Ecto neural progenitor cell (in vitro differentiated cells): ENCODE measurements at places on chromosomes 7 and 10.

DNA sequence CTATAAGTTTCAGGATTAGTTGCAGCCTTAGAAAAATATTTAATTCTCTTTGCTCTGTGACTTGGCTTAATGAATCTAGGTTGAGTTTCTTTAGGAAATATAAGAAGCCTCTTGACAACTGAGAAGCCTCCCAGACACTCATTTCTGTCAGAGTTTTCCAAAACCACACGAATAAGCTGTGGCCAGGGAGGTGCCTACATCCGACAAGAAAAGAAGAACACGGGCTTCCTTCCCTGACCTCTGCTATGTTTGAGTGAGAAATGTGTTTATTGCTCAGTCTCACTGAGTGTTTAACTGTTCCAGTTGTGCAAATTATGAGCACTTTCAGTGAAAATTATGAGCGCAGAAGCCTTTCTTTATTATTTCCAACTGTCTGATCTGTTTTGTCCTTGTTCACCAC lies 105.0 kb downstream of the TRIL start:
- no peak for DNase-seq

GRCh38 chr7:138943061-138943460 lies 38.1 kb downstream of the KIAA1549 start:
- no peak for DNase-seq

DNA sequence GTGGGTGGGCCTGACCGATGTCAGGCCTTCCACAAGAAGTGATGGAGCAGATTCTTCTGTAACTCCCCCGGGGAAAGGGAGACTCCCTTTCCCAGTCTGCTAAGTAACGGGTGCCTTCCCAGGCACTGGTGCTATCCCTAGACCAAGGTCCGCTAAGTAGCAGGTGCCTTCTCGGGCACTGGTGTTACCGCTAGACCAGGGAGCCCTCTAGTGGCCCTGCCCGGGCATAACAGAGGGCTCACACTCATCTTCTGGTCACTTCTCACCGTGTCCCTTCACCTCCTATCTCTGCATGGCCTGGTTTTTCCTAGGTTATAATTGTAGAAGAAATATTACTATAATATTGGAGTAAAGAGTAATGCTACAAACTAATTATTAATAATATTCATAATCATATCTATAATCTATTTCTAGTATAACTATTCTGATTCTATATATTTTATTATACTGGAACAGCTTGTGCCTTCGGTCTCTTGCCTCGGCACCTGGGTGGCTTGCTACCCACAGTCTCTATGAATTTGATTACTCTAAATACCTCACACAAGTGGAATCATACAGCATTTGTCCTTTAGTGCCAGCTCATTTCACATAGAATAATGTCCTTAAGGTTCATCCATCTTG lies 1378.7 kb downstream of the XPNPEP1 start:
- peak; percentile 79 for DNase-seq

- no peak for DNase-seq
Measured at GRCh38 chr7:44681645-44682044, 67.0 kb upstream of the ZMIZ2 start.

- peak; percentile 73 for DNase-seq
Measured at GRCh38 chr10:44385026-44385695, at the start of gene CXCL12. CXCL12 (minus strand) TSS chr10:44385097; CDS start chr10:44385005, 92 bp downstream.

- no peak for DNase-seq
Measured at GRCh38 chr7:129228633-129229032, 3.8 kb downstream of the AHCYL2 start.

GRCh38 chr10:119602241-119603095 lies 5.7 kb upstream of the TIAL1 start:
- no peak for DNase-seq

- DNase-seq = peak; percentile 50
Measured at GRCh38 chr7:1703441-1703840, 33.4 kb downstream of the ELFN1 start.

GRCh38 chr7:134995239-134996096 lies 9.2 kb downstream of the AGBL3 start:
- no peak for DNase-seq

GRCh38 chr10:76492026-76492425 lies 1060.6 kb downstream of the LRMDA start:
- DNase-seq = no peak

GRCh38 chr10:70337201-70337651 lies 45.2 kb downstream of the LRRC20 start:
- no peak for DNase-seq

DNA sequence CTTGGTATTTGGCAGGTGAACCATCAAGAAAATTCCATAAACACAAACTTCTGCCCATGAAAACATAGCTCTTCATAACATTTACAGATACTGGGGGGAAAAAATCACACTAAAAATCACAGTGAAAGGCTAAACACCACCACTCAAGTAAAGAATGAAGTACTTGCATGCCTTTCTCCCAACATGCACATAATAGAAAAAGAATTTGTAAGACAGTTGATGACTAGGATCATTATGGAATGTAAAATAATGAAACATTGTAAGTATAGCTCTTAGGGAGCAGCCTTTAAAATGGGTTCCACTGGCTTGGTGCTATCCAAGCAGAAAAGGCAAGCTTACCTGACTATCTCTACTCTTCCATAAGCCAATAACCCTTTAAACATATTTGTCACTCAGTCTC lies 299.9 kb upstream of the LRRN3 start:
- DNase-seq = no peak

GRCh38 chr10:17062009-17062408 lies 67.6 kb downstream of the CUBN start:
- DNase-seq = no peak

DNA sequence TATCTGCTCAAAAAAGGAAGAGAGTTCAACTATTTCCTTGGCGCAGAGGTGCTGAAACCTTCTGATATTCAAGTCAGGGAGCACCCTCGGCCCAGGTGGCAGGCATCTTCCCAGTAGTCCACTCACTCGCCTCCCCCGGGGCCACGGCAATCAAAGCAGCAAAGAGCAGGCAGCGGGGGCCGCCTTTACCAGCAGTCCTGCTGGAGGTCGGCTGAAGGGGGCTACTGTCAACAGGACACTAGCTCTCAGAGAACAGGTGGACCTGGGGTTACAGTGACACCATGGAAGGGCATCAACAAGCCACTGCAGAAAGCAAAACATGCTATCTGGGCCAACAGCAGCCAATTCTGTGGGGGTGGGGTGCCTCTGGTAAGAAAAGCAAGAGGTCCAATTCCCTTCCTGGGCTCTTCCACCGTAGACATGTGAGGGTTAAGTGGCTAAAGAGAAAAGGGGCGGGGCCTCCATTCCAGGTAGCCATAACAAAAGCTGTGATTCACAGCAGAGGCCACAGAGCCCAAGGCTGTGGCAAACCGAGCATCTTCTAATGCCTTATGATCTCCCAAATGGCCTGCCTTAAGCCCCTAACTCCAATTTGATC lies 9.4 kb downstream of the FZD9 start:
- DNase-seq = no peak

- no peak for DNase-seq
Measured at GRCh38 chr10:12605580-12606405, 256.4 kb downstream of the CAMK1D start.

DNA sequence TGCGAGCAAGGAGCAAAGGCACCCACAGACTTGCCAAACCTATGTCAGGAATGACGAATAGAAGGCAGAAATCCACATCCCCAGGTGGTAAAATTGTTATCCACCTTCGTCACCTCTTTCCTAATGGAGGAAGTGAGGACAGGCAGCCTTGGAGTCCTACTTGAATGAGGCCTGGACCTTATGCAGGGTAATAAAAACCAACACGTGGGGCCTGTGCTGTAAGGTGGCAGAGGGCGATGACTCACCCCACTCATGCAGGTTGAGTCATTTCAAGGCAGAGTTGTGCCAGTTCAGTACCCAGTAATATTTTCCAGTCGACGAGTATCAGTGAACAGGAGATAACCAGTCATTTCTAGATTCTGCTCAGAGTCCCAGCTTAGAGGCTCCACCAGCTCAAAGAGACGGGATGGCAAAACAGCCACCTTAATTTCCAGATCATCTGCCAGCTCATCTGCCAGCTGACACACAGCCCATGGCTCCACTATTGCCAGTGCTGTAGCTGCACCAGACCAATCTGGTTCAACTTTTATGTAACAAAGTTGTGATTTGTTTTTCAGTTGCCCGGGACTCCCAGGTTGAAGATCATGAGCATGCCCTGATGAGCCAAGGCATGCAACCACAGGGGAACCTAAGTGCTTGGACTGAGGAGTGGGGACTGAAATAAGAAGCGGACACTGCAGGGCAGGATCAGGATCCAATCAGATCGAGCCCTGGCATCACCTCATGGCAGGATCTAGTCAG lies 176.2 kb upstream of the ITGB1 start:
- no peak for DNase-seq

DNA sequence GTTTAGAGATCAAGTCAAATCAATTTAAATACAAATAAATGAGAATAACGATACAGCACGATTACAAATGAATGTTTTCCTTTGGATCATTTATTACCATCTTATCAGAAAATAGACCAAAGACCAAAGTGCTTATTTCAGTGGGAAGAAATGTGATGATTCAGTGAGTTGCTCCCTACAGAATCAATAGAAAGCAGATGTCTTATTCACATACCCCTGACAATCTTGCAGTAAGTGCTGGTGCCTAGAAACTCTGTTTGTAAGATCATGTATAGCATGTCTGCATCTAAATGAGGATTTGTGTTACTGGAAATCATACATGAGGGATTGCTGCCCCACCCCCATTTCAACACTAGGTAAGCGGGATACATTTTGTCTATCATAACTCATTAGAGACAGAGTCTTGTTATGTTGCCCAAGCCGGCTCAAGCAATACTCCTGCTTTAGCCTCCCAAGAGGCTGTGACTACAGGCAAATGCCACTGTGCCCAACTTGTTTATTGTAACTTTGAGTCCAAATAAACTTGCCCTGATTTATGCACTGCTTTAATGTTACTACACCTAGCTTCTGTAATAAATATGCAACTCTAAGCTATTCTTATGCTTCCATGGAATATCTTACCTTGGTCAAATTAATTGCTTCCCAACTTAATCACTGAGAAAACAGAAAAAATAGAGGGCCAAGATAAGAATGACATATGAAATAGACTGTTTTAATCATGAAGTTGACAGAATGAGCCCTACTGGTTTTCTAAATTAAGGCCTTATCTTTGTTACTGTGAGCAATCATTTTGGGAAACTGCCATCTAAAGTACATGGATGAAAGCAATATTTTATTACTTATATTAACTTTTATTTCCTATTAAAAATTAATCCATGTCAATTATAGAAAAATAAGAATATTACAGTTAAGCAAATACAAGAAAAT lies 82.5 kb downstream of the AHR start:
- DNase-seq = no peak

- peak; percentile 72 for DNase-seq
Measured at GRCh38 chr10:96720422-96721206, at the start of gene PIK3AP1. PIK3AP1 (minus strand) TSS chr10:96720514; CDS start chr10:96720394, 120 bp downstream.

DNA sequence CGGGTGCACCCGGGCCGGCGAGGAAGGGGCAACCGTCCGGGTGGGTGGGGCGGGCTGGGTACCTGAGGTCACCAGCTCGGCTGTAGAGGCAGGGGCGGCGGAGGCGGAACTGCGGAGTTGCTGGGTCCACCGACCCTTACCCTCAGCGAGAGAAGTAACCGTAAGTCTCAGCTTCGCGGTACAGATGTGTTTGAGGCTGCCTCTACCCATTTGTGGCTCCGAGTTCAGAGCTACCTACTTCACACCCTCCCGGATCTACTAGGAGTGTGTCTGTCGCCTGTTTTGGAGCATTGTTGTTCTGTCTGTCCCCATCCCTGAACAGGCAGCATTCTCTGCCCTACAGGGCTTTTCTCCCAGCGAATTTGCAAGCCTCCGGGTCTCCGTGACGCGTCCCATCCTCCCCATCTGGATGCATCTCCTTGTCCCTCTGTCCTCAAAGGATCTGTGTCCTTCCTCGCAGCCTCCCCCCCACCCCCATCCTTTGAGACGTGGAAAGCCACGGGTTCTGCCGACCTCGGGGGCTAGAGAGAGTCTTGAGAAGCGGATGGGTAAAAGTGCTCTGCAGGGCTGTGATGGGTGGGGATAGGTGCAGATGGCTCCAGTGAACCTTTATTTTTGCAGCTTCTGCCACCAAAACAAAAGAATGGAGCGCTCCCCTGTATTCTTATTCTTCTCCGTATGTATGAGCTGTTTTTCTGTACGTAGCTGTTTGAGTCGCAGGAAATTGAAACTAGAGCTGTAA lies 757 bp downstream of the ANKIB1 start:
- no peak for DNase-seq

DNA sequence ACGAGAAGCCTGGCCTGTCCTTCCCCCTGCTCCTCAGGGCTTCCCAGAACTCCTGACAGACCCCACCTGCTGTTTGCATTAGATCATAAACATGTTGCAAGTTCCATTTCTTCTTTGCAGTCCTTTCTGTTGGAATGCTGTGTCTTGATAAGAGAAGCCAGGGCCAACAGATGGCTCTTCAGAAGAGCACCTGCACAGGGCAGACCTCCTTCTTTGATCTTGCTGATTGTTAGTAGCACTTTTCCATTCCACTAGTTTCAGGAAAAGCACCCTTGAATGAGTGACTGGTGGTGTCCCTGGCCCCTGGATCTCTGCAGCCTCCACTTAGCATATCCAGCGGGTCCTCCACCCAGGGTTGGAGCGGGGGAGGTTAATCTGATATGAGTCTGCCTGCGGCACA lies 243.2 kb downstream of the GFRA1 start:
- no peak for DNase-seq

GRCh38 chr10:78852466-78853240 lies 216.1 kb upstream of the ZMIZ1 start:
- DNase-seq = peak; percentile 64

- no peak for DNase-seq
Measured at GRCh38 chr7:30877015-30877769, 34.5 kb upstream of the AQP1 start.

DNA sequence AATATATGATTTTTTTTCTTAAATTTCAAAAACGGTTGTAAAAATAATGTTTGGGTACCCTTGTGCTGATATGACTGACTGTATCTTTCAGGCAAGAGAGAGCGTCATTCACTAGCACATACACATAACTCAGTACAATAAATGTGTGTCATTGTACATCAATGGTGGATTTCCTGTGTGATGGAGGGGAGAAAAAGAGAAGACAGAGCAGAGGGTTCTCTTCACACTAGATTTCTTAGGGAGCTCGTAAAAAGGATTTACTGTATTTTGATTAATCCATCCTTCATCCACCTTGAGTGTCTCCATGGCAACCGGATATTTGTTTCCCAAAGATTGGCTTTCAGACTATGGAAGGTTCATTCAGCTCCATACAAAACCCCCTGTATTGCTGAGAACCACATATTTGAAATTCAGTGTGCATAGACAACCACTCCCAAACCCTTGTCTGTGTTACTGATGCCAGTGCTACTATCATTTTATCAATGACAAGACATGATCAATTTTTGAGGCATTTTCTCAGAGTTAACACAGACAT lies 150.6 kb downstream of the AKR1D1 start:
- DNase-seq = no peak
